Large intestine (tissue), 12 donors: ENCODE measurements at places on chromosomes 16 and 17.

DNA sequence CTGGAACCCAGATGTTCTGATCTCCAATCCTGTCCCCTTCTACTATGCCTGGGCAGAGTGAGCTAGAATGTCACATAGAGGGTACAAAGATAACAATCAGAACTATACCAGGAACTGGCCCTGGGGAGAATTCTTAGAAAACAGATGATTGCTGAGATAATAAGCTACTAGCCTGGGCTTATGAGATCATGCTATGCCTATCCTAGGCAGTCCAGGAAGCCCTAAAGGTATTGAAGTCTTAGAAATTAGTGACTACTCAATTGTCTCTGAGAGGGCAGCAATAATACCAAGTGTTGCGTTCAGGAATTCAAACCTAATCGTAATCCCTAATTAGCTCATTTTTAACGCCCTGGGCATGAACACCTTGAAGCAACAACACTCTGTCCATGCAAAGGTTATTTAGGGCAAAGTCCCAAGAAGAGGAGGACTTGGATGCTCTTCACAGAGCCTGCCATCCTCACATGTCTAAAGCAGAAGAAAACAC, 77.1 kb downstream of the MMD start:
- no peak for DNase-seq

GRCh38 chr16:51524555-51525373, 373.7 kb upstream of the SALL1 start:
- no peak for DNase-seq

DNA sequence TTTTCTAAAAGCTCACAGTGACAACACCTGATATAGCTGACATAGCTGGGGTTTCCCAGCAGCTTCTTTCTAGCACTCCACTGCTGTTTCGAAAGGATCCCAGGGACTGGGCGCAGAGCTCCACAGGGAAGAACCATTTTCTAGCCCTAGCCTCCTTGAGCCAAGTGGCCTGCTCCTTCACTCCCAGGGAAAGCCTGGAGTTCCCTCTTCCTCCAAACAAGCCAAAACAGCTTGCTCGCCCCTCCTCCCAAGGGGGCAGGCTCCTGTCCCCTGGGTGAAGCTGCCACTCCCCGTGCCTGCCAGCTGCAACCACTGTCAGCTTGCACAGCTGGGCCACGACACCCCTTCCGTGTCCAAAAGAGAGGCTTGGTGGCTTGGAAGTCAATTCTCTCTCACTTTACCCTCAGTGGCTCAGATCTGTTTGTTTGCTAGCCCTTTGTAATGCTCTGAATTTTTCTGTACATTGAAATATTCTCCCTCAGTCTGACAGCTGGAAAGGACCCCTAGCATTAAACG, 59.8 kb downstream of the CYTH1 start:
- no peak for DNase-seq

- DNase-seq: no peak
Measured at GRCh38 chr17:55704401-55704800, 18.3 kb downstream of the TMEM100 start.

DNA sequence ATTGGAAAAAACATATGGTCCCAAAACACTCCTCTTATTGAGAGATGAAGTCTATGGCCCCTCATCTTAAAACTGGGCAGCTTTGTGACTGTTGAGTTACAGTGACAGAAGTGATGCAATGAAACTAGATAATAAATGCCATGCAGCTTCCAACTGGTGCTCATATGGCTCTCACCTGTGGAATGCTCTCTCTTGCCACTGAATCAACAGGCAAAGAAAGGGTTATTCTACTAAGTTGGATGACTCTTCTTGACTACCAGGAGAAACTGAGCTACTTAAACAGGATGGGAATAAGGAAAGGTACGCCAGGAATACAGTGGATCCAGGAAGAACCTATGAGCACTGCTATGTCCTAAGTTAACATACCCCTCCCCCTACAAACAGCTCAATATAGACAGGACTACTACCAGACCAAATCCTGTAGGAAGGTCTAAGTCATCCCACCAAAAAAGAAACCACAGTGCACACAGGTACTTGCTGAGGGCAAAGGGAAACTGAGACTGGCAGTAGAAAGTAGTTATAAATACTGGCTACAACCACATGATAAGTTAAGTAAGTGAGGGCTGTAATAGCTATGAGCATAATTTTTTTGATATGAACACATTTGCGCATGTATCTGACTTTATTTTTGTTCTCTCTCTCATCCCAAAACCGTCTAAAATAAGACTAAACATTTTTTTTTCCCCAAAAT, 398.5 kb downstream of the ZFHX3 start:
- no peak for DNase-seq

DNA sequence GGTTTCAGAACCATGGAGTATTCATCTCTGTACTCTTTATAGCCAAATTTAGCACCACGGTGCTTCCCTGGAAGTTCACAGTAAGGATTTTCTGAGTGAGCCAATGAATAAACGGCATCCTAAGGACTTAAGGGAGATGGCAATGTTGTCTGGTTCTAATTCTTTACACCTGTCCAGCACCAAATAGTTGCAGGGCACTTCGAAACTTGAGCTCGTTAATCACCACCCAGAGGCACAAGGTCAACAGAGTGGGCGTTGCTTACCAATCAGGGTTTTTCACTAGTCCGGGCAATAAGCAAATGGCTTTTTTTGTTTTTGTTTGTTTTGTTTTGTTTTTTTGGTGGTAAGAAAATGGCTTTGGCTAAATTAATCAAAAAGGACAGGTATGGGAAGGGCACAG, 28.2 kb upstream of the TMEM220 start:
- no peak for DNase-seq

DNA sequence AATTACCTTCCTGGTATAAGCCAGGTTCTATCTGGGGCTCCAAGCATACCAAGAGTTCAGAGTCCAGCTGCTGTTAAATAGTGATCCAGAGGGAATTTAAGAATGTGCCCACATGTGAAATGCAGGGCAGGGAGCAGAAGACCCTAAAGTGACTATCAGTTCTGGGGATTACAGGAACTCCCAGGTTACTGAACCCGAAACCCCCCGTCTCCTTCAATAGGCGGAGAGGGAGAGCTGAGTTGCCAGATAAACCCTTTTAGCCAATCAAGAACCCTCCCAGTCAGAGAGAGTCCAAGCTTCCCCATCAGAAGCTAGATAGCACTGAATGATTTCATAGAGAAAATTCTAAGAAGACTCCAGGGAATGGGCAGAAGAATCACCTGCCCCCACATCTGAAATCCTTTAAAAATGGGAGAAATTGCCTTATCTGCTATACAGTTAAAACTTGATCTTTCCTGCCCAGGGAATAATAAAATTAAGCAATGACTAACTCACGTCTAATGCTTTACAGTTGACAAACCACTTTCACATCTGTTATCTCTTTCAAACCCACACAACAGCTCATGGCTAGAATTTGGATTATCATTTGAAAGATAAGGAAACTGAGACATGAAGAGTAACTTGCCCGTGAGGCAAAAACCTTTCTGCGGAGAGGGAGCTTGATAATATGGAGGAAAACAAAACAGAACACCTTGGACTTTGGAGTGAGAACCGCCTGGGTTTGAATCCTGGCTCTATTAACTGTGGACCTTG, 10.2 kb downstream of the NOG start:
- no peak for DNase-seq

- no peak for DNase-seq
Measured at GRCh38 chr16:71351558-71351901, 7.0 kb upstream of the CALB2 start.
